ENCODE measurements at places on chromosomes 7 and 10. TPM values are rescaled to one million over a fixed set of nuclear protein-coding genes. Genes with fewer than 3 reads are reported as not detected.

- DNase-seq: no peak
Measured at GRCh38 chr7:71019706-71020105, 112.2 kb upstream of the GALNT17 start.

DNA sequence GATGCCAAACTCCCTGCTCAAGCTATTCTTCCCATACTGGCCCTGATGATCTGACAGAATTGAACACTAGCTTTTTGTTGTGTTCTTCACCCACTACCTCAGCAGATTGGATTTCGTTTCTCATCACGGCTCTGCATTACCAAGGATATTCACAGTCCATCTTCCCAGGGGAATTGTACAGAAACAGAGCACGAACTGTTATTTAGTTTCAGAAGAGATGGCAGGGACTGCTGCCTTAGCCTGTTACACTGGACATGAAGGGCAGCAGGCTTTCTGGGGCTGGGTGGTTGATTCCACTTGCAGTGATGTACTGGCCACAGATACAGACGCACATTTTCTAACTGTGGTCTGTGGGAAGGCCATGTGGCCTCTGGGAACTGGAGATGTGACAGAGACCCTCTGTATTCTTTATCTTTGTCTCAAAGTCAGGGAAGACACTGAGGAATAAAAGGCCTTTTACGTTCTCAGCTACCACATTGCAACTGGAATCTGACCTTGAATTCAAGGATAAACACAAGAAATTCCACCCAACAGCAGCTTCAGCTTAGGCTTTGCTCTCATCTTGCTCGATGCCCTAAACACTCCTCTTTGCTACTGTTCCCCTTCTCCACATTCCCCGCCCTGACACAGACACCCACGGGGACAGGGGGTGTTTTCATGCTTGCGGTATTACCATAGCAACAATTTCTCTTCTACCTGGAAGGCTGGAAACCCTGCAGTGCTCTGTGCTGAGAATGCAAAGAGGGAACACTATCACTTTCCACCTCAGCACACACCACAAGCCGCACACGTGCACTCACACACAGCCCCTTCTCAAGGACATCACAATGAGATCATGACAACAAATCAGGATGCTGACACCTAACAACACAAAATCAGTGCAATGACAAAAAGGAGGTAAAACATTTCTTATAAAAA, 81.7 kb downstream of the RNF216 start:
- DNase-seq: no peak

- DNase-seq: no peak
Measured at GRCh38 chr7:95881597-95881996, 109.2 kb downstream of the DYNC1I1 start.

Gene PON1
- not detected for total RNA-seq

Gene LIPK
- total RNA-seq: not detected

Gene MKX
- 0.64 TPM for total RNA-seq

Gene GSTO2
- 1.1 TPM for total RNA-seq

Gene RALA
- total RNA-seq: 43.5 TPM

Gene LBX1
- not detected for total RNA-seq
